Activated naive CD8-positive, alpha-beta T cell treated with anti-CD3 and anti-CD28 coated beads, Interleukin-2, amount 10 ng/mL, durations not matched to agents 7 days and 5 days (primary cell): ENCODE measurements at places on chromosomes 16 and 17. TPM values are rescaled to one million over a fixed set of nuclear protein-coding genes. Genes with fewer than 3 reads are reported as not detected.

GRCh38 chr17:50265212-50265611 is 9.1 kb upstream of the TMEM92 start:
- peaks cover 2% of the 10 kb centered on the region for H3K4me1 ChIP-seq
- H3K36me3 ChIP-seq = no peaks in the 10 kb centered on the region
- H3K4me3 ChIP-seq = no peak overlapping the region
- H3K27ac ChIP-seq = no peak overlapping the region
- H3K27me3 ChIP-seq = peaks cover 10% of the 10 kb centered on the region

GRCh38 chr16:56470232-56470631 is 18.9 kb downstream of the OGFOD1 start:
- H3K27ac ChIP-seq = no peak overlapping the region
- no peak for DNase-seq
- H3K36me3 ChIP-seq = peaks cover 31% of the 10 kb centered on the region
- H3K27me3 ChIP-seq = no peaks in the 10 kb centered on the region
- no peaks in the 10 kb centered on the region for H3K4me1 ChIP-seq
- H3K4me3 ChIP-seq = no peak overlapping the region

SHISA9 gene
- not detected for total RNA-seq

DNA sequence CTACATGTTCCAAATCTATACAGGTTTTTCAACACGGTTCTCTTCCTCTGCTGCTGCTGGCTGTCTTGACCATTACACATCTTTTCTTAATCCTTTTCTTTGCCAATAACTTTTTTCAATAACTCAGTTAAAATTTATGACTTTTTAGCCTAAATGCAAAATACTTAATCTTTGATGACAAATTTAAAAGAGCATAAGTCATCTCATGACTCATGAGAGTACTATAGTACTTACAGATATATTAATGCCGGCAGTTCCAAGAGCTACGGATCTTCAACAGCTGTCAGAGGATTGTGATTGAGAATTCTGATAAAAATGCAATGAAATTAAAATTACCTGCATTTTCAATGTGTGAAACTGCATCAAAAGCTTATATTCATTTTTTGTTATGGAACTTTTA is 105.5 kb downstream of the KPNA2 start:
- no peak overlapping the region for H3K27ac ChIP-seq
- H3K4me3 ChIP-seq = no peak overlapping the region
- no peak for DNase-seq
- H3K27me3 ChIP-seq = peaks cover 10% of the 10 kb centered on the region
- peaks cover 5% of the 10 kb centered on the region for H3K4me1 ChIP-seq
- H3K36me3 ChIP-seq = no peaks in the 10 kb centered on the region

ZACN gene
- not detected for total RNA-seq

ZNF598 gene
- total RNA-seq = 77.1 TPM

DNA sequence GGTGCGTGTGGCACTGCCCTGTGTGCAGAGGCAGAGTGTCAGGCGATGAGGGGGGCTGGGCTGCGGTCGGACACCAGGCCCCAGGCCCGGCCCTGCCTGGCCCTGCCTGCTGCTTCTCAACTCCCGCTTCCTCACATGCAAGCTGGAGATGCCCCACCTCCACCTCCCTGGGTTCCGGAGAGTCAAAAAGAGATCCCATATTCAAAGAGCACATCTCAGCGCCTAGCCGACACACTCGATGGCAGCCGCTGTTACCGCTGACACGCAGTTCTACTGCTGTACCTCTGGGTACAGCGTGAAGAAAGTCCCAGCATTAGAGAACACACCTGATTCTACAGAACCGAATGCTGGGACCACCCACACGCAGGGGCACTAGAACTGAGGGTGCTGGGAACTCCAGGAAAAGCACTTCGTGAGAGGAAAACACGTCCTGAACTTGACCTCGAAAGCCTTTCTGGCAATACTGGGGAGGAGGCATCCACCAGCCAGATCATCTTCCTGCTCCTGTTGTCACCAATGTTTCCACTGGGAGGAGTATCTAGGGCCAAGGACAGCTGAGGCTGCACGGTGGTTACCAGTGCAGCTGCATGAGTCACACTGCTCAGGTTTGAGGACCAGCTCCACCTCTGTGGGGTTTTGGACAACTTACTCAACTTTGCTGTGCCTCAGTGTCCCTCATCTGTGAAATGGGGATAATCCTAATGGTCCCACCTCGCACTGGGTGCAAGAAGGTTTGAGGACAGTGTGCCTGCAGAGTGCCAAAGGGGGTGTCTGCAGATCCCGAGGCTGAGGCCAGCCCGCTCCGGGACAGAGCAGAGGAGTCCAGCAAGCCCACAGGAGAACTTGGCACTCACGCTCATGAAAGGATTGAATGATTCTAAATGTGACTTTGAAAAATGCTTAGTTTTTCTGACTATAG is 100.4 kb upstream of the DNAH17 start:
- no peaks in the 10 kb centered on the region for H3K27me3 ChIP-seq
- no peak overlapping the region for H3K27ac ChIP-seq
- no peaks in the 10 kb centered on the region for H3K4me1 ChIP-seq

DNA sequence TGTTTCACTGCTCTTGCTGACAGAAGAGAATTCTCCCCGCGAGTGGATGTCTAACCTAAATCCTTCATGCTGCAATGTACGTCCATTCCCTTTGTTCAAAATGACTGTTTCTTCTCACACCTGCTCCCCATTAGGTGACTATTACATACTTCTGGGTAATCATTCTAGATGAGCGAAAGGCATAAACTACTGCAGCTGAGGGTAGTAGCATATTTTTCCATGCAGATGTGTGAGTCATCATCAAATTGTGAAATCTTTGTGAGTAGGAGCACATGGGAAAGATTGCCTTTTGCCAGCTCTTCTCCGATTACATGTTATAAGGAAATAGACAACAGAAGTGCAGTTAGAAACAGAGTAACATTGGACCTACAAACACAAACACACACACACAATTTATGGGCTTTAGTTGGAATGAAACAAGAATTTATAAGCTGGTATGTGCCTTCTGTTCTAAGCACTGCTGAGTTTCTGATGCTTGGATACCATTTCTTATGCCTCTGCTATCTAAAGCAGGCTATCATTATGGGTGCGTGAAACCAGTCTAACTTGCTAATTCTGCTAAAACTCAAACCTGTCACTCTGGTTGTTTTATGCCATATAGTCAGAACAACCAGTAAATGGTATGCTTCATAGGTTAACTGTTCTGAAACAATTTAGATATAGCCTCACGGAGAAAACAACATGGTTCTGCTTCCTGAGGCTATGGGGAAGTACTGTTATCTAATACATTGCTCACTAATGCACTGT is 346.9 kb upstream of the PSMD7 start:
- H3K27ac ChIP-seq = no peak overlapping the region
- H3K4me1 ChIP-seq = no peaks in the 10 kb centered on the region
- no peaks in the 10 kb centered on the region for H3K27me3 ChIP-seq

JPH3 gene
- not detected for total RNA-seq

DNA sequence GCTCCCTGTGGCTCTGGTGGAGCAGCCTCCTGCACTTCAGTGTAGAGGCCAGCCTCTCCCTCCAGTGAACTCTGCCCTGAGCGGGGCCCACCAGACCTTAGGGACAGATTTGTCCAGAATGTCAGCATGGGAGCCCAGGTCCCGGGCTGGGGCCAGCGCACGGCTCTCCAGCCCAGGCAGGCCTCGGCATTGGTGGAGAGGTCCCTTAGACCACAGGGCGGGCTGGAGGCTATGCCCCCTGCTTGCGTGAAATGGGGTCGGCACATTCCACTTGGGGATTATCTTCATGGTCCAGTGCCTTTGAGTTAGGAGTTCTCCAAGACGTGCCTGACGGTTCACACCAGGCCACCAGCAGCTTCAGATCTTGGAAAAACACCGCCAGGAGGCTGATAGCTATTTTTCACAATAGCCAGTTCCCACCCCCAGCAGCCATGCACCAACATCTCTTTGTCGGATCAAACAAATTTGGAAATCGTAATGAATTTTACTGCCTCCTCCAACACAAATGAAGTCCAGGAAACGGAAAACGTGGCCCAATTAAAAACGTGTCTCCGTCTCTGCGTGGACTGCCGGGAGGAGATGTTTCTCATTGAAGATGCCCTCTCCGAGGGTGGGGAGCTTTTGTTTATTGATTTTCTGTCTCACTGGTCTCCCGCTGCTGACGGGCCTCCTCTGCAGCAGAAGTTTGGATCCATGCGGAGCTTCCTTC is 110.0 kb upstream of the CIBAR2 start:
- no peak overlapping the region for H3K4me3 ChIP-seq
- H3K4me1 ChIP-seq = peaks cover 1% of the 10 kb centered on the region
- no peak overlapping the region for H3K27ac ChIP-seq

NPW gene
- not detected for total RNA-seq

DNA sequence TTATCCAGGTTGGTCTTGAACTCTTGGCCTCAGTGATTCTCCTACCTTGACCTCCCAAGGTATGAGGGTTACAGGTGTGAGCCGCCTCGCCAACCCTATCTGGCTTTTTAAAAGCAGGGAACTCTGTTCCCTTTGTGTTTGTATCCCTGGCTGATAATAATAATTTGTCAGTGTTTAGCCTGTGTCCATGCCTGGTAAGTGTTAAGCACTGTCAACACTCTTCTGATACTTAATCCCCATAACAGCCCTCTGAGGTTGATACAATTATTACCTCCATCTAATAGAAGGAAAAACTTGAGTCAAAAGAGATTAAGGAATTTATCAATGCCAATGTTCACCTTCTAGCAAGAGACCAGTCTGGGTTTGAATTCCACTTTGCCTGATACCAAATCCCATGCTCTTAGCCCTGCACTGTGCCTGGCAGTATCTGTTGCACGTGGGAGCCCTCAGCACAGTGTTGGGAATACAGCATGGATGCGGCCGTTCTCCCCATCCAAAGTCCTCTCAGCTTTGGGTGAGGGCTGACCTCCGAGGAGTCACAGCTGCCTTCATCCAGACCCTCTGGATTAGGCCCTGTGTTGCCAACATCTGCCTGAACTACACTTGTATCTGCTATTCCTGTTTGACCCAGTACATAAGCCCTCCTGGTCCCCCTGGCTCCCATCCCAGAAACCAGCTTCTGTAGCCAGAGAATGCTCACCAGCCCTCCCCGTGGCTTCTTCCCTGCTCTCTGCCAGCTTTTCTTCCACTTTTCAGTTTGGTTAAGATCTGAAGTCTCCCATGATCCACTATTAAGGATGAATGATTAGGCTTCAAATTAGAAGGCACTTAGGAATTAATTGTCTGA is 335.6 kb upstream of the ASIC2 start:
- H3K36me3 ChIP-seq = no peaks in the 10 kb centered on the region
- H3K4me3 ChIP-seq = no peak overlapping the region
- H3K27me3 ChIP-seq = peaks cover 3% of the 10 kb centered on the region
- H3K27ac ChIP-seq = no peak overlapping the region
- H3K4me1 ChIP-seq = no peaks in the 10 kb centered on the region
- no peak for DNase-seq

CSH2 gene
- total RNA-seq = not detected

- no peak overlapping the region for H3K27ac ChIP-seq
- H3K36me3 ChIP-seq = peaks cover 17% of the 10 kb centered on the region
- H3K4me1 ChIP-seq = no peaks in the 10 kb centered on the region
- no peaks in the 10 kb centered on the region for H3K27me3 ChIP-seq
- DNase-seq = no peak
- no peak overlapping the region for H3K4me3 ChIP-seq
These were observed 59.1 kb downstream of the TRIM37 start for GRCh38 chr17:59047616-59048015.
